ENCODE measurements at places on chromosomes 4 and X.

DNA sequence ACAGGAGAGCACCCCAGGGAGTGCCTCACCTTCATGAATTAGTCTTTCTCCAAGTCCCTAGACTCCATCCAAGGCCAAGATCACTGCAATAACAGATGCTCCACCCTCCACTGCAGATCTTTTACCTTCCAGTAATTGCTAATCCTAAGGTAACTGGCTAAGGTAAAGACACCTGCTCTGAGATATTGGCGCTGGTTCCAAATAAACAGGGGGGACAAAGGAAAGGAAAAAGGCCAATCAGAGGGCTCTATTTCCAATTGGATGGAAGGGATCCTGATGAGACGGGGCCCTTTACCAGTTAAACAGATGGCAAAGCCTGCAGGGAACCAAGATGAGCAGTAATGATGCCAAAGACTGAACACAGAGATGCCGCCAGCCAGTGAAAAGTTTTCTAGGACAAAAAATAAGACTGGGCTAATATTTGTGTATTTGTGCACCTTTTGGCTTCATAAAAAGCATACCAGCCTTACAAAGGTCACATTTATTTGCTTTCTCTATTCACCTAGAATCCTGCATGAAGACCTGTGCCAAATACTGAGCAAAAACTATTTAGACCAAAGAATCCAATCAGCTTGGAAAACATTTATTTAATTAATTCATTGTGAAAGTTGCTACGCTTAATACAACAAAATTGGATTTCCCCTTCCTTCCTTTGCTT is 148.5 kb downstream of the PPP3CA start:
- DNase-seq = no peak

- no peak for DNase-seq
These were observed 14.5 kb downstream of the L1CAM start for GRCh38 chrX:153871451-153871850.

- DNase-seq = no peak
These were observed 1143.9 kb downstream of the PDHA2 start for GRCh38 chr4:96983830-96984229.

DNA sequence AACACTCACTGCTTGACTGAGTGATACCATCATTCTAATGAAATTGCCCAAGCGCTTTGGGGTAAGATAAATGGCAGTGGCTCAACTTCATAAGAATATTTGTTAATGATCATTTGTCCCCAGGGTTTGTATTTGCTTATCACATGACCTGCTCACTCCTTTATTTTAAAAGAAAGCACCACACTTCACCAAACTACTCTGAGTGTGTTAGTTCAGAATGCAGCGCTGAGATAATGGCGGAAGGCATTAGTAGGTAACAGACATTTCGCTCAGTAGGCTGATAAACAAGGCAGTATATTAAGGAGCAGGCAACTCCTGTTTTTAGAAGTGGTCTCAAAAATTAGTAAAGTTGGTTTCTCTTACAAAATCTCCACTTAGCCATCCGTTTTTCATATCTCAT is 1.6 kb downstream of the SNX25 start:
- DNase-seq = no peak

DNA sequence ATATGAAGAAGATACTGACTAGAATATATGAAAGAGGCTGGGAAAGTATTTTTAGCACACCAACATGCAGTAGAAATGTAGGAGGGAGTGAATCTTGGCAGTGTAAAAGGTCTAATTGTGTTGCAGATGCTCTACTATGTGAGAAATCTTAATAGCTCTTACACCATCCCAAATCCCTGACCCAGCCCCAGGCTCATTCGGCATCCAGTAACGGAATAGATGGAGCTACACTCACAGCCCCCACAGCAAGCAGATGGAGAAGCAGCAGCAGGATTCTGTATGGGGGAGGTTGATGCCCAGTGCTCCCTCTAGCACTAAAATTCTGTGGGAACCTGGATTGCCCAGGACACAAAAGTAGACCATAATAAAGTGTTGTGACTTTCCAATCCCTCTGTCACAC is 153.2 kb upstream of the PRDX4 start:
- DNase-seq = no peak

DNA sequence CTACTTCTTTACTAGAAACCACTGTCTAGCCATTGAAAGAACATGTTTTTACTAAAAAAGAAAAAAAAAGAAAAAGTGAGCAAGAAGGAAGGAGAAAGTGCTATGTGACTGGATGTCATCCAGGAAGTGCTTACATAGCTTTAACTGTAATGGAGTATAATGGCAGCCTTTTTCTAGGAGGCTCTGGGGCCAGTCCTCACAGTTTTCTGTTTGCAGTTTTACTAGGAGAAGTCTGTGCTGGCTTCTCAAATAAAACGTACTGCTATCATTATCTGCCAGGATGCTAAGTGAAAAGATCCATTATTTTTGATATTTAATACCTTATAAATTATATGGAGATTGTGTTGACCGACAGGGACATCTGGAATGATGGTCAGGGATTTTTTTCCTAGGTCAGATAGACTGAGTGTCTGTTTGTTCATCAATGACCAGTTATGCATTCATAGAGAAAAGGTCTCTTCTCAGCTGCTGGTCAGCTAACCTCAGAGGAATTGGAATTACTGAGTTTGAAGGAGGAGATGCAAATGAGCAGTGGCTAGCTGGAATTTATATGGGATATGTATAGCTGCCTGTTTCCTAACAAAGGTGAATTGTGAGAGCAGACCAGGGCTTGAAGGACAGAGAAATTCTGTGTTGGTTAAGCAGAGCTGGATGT is 21.7 kb downstream of the LPAR4 start:
- no peak for DNase-seq

DNA sequence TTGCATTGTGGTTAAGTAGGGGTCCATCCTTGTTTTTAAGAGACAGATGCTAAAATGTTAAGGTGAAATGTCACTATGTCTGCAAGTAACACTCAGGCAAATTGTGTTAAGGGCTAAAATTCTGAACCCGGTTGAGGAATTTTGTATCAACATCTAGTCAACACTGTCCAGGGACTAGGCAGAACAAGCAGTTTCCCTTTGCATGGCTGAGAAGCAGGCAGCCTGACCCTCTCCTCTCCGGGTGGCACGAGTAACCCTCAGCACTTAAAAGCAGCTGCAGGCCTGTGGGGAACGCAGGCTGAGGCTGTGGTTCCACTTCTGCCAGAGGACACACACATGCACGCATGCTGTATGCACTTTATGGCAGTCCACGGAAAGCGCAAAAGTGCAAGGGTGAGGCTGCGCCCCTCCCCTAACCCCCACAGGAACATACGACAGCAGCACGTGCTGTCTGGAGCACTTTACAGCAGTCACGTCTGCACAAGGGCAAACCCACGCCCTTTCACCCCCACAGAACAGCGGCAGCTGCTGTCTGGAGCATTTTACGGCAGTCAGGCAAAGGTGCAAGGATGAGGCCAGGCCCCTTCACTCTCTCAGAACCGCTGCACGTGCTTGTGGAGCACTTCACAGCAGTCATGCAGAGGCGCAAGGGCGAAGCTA is 619 bp upstream of the MPC1L start:
- no peak for DNase-seq

GRCh38 chr4:27764526-27764837 is 903.8 kb downstream of the STIM2 start:
- DNase-seq = no peak
